ENCODE measurements at places on chromosomes 1 and 21.

- no peak for DNase-seq
Measured at GRCh38 chr1:206851341-206852010, 13.9 kb upstream of the IL20 start.

DNA sequence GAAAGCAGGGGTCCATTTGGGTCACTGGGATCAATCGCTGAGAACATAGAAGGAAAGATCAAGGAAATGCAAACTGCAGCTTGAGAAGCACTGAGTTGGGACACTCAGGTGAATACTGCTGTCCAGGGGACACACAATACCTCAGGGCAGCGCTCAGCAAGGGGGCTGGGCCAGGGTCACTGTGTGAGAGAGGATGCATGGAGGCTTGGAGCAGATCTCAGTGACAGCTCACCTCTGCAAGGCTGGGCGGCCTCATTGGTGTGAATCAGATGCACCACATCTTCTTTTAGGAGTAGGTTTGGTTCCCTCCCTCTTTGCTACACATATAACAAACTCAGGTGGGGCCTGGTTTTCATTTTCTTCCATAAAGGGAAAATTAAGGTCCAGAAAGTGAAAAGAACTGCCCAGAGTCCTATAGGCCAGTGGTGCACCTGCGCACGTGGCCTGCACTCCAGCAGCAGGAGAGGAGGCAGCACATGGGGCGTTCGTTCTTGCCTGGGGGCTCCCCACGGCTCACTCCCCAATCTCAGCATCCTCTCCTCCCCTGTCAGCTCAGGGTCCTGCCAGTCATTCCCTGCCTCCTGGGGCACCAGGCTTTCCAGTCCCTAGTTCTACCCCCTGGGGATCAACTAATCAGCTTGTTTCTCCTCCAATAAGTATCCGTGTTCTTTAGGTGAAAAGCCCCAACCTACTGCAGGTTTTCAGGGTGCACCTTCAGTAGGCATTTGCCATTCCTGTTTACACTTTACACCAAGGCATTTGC, 1.5 kb downstream of the A3GALT2 start:
- DNase-seq: no peak

GRCh38 chr1:220887520-220888416, 8.5 kb downstream of the HLX start:
- DNase-seq: no peak

DNA sequence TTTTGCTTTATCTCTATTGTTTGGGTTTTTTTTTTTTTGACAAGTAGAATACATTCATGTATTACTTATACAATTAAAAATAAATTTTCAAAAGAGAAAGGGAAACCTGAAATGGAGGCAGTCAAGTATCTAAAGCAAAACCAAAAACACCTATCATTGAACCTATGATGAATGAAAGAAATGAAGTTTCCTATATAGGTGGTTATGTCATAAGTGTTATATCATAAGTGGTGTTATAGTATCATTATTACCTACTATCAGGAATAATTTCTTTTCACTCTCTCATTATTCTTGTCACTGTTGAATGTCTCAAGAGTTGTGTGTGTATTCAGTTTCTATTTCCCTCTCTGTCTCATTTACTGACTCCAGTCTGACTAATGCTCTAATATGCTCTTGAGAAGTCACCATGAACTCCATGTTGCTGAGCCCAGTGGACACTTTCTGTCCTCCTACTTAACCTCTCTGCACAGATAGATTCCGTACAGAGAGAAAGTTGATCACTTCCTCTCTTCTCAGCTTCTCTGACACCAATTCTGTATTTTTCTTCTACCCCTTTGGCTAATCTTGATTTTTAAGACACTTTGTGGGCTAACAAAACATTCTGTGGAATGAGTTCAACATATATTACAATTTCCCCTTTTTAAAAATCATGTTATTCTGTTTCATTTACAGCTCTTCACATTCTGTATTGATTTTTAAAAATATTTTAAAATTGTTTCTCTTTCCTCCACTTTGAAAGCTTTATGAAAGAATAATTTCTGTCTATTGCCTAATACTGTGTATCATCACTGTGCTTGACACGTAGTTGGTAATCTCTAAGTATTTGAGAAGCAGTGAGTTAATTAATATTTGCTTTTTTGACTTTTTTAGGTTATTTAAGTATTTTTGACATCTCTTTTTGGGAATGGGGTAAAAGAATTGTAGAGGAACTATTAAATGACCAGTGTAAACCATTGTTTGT, 50.1 kb downstream of the RASAL2 start:
- DNase-seq: no peak

GRCh38 chr21:35159881-35160280, 110.8 kb upstream of the RUNX1 start:
- no peak for DNase-seq

DNA sequence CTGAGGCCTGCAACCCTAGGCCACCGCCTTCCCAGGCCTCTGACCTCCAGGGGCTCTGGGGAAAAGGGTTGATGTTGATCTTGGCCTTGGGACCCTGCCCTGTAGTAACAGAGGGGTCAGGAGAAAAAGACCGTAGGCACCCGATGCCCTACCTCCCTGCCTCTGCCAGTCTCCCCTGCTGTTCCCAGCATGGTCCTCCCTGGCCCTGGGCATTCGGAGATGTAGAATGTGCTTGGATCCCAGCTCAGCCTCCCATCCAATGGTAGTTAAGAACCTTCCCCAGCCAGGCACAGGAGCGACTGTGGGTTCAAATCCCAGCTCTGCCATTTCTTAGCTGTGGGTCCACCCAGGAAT, 72.0 kb upstream of the TARDBP start:
- no peak for DNase-seq

DNA sequence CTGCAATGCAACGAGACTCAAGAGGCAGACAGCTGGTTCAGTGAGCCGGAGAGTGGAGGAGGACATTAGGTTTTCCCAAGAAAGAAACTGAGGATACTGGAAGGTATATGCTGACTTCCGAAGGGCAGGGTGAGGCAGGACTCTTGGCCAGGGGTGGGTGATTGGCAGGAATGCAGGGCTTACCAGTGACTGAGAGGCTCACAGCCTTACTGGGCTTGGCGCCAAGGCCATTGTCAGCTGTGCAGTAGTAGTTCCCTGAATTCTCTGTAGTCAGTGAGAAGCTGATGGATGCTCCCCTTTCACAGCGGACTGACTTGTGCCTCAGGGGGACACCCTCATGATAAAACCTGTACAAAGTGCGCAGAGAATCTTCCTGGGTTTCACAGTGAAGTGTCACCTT, 9.6 kb downstream of the FCRL5 start:
- no peak for DNase-seq

DNA sequence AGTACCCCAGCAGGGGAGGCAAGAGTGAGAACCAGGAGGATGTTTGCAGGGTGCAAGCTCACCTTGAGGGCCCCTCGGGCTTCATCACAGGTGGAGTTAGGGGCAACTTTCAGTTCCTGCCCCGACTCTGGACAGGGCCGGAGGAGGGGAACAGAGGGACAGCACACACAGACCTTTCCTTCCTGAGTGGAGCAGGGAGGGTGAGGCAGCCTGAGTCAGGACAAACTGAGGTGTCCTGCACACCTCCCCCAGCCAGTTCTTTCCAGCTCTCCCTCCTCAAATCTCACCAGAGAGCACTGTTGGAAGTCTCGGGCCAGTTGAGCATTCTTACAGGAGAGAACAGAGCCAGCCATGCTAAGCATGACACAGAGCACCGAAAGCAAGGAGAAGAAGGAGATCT, 1.5 kb downstream of the ENTREP3 start:
- no peak for DNase-seq

GRCh38 chr1:221823149-221823548, 81.3 kb upstream of the DUSP10 start:
- no peak for DNase-seq

DNA sequence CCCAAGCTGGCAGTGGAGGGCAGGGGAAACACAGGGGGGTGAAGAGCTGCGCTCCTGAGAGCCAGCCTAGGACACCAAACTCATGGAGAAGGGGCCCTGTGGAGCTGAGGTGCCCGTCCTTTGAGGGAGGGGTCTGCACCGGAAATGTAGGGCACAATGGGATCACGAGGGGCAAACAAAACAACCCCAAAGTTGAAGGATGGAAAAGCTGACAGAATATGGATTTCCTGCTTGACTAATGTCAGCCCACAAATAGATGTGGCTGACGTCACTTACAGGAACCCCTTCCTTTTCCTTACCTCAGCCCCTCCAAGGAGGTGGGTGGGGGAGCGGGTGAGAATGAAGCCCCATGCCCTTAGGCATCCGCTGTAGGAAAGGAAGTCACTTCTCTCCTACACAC, 110.9 kb downstream of the KCNN3 start:
- peak; percentile 20 for DNase-seq

- DNase-seq: no peak
Measured at GRCh38 chr1:119647734-119648619, at the start of gene ZNF697. Gene ZNF697, minus strand, starts transcription at chr1:119648266. Its CDS starts 22,166 bp downstream, at chr1:119626100.

DNA sequence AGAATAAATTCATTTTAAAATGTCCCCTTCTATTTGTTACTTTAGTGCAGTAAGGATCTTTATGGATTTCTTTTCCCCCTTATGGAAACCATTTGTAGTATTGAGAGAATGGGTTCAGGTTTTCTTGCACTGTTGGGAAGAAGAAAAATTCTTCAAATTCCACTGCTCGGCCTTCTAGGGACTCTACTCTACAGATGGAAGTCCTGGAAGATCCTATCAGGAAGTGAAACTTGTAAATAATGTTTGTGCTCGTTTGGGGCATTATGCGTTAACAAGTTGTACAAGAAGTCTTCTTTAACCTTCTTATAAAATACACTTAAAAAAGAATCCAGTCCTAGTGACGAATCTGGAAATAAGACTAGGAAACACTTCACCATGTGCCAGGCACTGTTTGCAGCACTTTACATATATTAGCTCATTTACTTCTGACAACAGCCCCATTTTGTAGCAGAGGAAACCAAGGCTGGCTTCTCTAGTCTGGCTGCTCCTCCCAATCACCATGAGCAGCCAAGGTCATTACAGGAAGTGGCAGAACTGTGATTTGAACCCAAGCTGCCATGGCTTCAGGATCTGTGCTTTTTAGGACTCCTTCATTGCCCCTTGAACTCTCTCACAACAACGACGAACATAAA, 11.8 kb downstream of the LRRC8D start:
- no peak for DNase-seq

- DNase-seq: no peak
Measured at GRCh38 chr21:42587036-42587435, 66.4 kb upstream of the PDE9A start.

DNA sequence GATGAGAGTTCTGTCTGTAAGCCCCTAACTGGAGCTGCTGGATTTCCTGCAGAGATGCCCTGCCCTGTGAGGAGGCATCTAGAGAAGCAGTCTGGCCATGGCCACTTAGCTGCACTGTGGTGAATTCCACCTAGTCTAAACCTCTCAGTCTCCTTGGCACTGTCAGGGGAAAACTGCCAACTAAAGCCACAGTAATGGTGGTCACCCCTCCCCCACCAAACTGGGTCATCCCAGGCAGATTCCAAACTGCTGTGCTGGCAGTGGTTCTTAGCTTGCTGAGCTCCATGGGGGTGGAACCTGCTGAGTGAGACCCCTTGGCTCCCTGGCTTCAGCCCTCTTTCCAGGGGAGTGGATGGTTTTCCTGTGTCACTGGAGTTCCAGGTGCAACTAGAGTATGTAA, 740.6 kb downstream of the RWDD3 start:
- DNase-seq: no peak

GRCh38 chr1:117058810-117059209, 1.3 kb upstream of the TTF2 start:
- DNase-seq: no peak

GRCh38 chr1:24957016-24957807, 27.1 kb upstream of the RUNX3 start:
- DNase-seq: no peak

DNA sequence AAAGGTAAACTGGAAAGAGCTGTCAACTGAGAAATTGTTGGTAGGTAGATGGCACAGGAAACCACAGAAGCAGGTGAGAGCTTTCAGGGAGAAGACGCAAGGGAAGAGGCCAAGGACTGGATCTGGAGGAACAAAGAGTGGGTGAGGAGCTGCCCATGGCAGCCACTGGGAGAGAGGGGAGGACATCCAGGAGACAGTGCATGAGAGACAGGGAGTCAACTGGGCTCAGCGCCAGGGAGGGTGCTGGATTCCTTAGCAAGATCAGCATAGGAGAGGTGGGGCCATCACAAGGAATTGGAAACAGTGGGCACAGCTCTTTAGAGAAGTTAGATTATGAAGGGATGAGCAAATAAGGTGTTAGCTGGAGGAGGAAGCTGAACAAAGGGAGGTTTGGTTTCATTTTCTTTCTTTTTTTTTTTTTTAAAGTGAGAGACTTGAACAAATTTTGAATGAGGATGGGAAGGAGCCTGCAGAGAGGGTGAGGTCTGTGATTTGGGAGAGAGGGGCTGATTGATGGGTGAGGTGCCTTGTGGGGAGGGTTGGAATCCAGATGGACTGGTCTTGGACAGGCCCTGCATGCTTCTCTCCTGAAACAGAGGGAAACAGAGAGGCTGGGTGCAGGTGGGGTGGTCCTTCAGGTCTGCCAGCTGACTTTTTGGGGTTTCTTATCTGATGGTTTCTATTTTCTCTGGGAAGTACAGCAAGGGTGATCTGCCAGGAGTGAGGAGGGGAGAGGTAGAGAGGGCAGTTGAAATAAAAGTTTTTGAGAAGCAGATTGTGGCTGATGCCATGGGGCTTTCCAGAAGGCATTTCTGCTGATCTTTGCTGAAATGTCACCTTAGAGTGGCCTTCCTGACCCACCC, 5.4 kb downstream of the CYP4B1 start:
- no peak for DNase-seq

GRCh38 chr1:180793451-180793850, 119.2 kb upstream of the KIAA1614 start:
- DNase-seq: no peak

- DNase-seq: no peak
Measured at GRCh38 chr1:81512252-81513003, 288.3 kb upstream of the ADGRL2 start.

DNA sequence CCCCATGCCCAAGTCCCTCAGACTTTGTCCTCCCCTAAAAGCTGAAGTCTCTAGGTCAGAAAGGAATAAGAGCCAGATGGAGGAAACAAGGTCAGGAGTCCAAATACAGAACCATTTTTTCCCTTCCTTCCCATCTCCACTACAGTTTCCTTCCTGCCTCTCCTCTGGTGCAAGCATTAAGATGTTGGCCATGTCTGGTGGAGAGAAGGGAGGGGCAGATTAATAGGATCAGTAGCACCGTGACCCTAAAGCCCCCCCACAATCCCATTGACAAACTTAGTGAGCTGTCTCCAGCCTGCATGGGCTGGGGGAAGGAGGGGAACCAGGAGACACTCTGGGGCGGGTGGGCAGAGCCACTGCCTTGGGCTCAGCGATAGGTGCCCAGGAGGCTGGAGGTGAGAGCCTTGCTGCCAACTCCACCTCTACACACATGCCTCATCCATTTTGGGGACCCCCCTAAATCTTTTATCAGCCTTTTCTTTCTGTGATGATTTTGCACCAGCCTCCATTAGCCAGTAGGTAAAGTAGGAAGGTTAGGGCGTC, 59.8 kb downstream of the RHBG start:
- DNase-seq: no peak

DNA sequence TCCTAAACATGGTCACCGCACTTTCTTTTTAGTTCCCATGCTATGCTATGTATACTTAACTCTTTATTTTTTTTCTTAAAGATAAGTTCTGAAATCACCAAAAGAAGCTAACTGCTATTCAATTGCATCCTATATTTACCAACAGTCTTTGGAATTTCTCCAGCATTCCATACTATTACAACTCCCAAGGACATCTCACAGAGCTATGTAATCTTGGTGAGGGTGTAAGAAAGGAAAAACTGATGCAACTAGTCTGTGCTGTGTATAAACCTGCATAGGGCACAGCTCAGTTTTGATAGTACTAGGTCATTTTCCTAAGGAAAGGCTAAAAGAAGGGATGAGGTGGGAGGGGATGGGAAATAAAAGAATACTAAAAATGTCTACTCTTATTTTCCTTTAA, 78.0 kb downstream of the PTPN14 start:
- no peak for DNase-seq

Data from activated T-helper 1 cell treated with Interleukin-2 at 50 U/mL for 16 hours (primary cell).